Glutamatergic neuron (in vitro differentiated cells): ENCODE measurements at places on chromosomes 1 and 21.

DNA sequence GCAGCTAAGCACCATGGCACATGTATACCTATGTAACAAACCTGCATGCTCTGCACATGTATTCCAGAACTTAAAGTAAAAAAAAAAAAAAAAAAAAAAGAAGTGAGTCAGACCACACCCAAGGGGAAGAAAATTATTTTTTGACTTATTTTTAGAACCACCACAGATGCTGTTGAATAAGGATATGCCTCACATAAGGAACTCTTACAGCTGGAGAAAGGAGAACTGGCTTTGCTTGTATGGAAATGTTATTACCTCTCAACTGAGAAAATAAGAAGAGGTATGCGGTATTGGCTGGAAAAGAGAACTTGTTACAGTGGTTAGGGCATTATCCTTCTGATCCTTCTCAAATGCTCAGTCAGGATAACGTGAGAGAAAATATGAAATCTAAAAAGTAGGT is 27.5 kb upstream of the FCER1A start:
- no peak for DNase-seq

GRCh38 chr1:50271968-50272578 is 151.2 kb downstream of the DMRTA2 start:
- DNase-seq, result peak; percentile 74

GRCh38 chr1:110205156-110205555 is 5.0 kb upstream of the KCNC4 start:
- no peak for DNase-seq

GRCh38 chr21:32132881-32133280 is 146.0 kb downstream of the MIS18A start:
- DNase-seq, result no peak

DNA sequence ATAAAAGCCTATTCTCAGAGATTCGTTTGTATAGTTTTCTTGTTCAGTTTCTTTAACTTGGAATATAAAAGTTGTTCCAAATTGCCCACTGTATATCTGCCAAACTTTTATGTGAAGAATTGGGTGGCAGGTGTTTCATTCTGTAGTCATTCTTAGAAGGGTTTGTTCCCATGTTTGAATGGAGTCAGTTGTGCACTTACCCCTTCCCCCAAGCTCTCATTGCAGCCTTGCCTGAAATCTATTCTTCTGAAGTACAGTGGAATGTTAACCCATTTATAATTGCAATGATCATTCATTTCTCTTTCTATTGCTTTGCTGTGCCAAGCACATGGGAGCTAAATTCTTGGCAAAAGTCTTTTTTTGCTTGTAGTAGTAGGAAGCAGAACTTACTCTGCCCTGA is 375.3 kb upstream of the C1orf87 start:
- no peak for DNase-seq

- no peak for DNase-seq
Observed at GRCh38 chr1:203419558-203419957, 56.0 kb upstream of the PRELP start.

- no peak for DNase-seq
Observed at GRCh38 chr21:44492567-44493385, 37.5 kb downstream of the LRRC3 start.

GRCh38 chr1:198544265-198544664 is 3.8 kb upstream of the ATP6V1G3 start:
- no peak for DNase-seq

- no peak for DNase-seq
Observed at GRCh38 chr1:6519491-6519934, 28.0 kb upstream of the PLEKHG5 start.

DNA sequence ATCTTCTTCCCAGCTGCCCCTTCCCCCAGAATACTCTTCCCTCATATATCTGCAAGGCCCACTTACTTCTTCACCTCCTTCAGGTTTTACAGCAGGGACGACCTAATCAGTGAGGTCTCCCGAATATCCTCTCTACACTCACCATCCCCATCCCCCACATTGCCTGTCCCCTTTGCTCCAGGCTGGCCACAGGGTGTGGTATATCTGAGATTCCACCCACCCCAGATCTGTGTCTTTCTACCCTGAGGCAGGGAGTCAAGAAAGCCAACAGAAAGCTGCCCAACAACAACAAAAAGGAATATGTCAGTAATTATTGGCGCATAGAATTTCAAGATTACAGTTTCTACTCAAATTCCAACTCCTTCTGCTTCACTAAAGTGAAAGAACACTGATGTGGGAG is 30.0 kb upstream of the OPRD1 start:
- DNase-seq, result no peak

- peak; percentile 47 for DNase-seq
Observed at GRCh38 chr1:24912376-24913273, 17.5 kb downstream of the RUNX3 start.

DNA sequence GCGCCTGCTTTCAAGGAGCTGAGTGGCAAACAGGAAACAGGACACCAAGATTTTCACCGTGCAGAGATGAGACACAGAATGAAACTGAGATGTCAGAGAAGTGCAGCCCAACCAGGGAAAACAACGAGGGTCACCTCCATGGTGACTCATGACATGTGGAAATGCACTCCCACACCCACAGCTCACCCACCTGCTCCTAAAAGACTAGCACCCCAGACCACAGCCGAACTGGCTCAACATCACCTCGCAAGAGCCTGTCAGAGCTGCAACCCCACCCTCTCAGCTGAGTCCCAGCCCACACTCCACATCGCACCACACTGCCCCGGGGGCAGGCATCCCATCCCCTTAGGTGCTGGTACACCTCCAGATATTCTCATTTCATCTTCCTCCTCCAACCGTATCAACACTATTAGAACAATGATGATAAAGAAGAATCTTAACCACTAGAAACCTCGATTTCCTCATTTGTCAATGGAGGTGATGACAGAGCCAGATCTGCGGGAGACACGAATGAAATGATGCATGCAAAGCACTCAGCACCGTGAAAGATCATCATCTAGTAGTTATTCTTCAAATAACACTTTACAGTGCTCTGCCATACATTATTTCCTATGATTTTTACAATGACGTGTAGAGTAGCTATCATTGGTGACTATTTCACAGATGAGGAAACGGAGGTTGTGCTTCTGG is 103.2 kb downstream of the DMRTB1 start:
- no peak for DNase-seq

DNA sequence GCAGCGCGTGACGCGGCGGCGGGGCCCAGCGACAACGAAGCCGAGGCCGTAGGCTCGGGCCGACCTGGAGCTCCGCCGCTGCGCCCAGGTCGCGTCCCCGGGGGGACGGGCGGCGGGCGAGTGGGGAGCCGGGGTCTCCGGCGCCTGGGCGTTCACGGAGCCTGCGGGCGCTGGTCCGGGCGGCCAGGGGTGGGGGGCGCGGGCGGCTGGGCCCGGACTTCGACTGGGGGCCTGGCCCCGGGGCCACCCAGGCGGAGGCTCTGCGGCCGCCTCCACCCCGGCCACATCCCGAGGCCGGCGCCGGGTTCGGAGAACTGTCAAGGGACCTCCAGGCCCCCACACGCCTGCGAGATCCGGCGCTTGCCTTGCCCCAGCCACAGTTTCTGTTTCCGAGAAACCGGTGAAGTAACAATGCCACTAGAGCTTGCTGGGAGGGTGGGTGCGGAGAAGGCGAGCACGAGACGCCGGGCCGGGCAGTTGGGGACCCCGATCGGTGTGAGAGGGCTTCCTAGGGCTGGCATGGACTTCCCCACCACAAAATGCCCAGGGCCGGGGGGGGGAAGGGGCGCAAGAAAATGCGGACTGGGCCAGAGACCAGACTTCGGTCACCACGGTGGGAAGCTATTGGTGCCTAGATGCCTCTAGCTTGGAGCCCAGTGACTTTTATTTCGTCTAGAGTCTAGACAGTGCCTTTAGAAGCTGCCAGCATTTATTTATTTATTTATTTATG is 501 bp downstream of the FBXO6 start:
- no peak for DNase-seq

GRCh38 chr1:246784621-246785493 is 60.6 kb downstream of the SCCPDH start:
- DNase-seq, result no peak

- DNase-seq, result no peak
Observed at GRCh38 chr1:169868978-169869377, 24.7 kb downstream of the SCYL3 start.

GRCh38 chr1:41802532-41803501 is 115.9 kb downstream of the HIVEP3 start:
- no peak for DNase-seq

GRCh38 chr1:160952129-160952510 is 2.5 kb downstream of the ITLN2 start:
- no peak for DNase-seq
